Breast epithelium (tissue), 4 donors: ENCODE measurements at places on chromosomes 3 and 15. TPM values are rescaled to one million over a fixed set of nuclear protein-coding genes. Genes with fewer than 3 reads are reported as not detected.
A peak's percentile ranks its signal among the peaks of the same experiment; 100 is the strongest.

The FILIP1L gene
- 23.7 TPM for total RNA-seq

The CERS3 gene
- total RNA-seq: 3.7 TPM

The CORO2B gene
- 3.5 TPM for total RNA-seq

GRCh38 chr3:31934866-31935265 lies 46.2 kb downstream of the OSBPL10 start:
- peak; percentile 31 for DNase-seq

- no peak for DNase-seq
These were observed 397.0 kb upstream of the WNT5A start for GRCh38 chr3:55884066-55884465.

- no peak for DNase-seq
These were observed 6.2 kb downstream of the DLG1 start for GRCh38 chr3:197292083-197292646.

GRCh38 chr3:45056608-45057301 lies 30.7 kb downstream of the CLEC3B start:
- DNase-seq: no peak

DNA sequence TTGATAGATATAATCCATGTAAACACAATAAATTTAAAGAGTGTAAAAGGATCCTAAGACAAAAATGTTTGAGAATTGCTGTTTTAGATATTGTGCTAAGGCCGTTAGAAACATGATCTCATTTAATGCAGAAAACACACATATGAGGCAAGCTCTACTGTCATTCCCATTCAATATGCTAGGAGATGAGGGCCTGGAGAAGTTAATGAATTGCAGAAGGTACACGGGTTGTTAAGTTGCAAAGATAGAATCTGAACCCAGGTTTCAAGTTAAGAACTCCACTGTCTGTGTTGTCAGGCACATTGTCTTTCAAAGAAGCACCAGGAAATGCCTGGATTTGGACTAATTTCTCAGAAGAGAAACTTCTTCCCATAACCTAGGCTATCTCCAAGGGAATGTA lies 65.1 kb upstream of the SAMMSON start:
- DNase-seq: no peak

DNA sequence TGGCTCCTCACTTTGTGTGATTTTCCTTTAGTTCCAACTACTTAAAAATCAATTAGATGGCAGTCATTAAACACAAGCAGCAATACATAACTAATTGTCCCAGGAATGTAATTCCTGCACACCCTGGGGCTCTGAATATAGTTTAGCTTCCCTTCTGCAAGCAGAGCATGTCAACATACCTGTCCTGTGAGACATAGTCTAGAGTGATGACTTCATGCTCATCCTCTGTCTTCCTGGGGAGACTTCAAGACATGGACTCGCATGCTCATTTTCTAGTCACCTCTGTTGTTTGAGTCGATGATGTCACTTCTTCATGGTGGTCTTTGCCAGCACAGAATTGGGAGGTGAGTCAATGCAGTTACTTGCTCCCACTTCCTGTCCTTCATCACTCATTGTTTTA lies 15.7 kb downstream of the C3orf52 start:
- DNase-seq: no peak

DNA sequence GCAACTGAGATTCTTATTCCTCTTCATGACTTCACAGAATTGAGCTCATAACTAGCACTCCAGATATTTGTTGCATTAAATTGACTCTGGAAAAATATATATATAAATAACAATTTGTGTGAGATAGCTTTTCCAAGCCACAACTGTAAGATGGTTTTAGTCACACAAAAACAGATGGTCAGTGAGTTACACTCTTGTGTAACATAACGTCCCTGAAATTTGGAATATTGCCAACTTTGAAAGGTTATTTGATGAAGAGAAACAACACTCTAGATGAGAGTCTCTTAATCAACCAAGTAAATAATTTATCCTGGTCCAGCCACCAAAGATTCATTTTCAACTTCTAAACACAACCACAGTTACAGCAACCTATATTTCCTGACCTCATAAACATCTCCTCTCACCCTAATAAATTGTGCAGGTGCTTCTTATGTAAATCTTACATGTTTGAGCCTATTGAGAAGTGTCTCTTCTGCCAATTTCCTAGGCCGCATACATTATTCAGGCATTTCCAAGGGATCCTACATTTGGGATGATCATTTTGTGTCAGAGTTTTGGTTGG lies 84.9 kb upstream of the ACP3 start:
- no peak for DNase-seq

DNA sequence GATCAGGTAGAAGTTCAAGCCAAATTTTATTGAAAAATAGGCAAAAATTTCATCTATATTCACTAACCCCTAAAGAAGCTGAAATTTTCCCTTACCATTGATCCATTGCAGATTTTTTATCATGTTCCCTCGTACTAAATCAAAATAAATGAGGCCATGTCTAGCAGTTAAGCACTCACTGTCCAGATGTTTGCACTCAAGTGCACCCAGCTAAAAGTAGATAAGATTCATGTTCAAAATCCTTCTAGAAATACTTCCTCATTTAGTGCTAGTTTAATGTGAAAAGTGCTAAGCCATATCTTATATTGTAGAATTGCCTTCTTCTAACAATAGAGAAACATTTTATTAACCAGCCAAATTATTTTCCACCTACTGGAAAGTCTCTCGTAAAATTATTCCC lies 164.7 kb upstream of the UBE2E2 start:
- no peak for DNase-seq

- no peak for DNase-seq
These were observed 26.8 kb downstream of the NFKBIZ start for GRCh38 chr3:101876142-101876541.

- no peak for DNase-seq
These were observed 45.0 kb downstream of the EEFSEC start for GRCh38 chr3:128198313-128198712.

GRCh38 chr3:42071904-42072812 lies 19.0 kb upstream of the TRAK1 start:
- peak; percentile 85 for DNase-seq
